ENCODE measurements at places on chromosomes 7 and 10.

GRCh38 chr10:67250686-67251085 lies 324.9 kb downstream of the LRRTM3 start:
- no peak for DNase-seq

GRCh38 chr7:106938803-106939202 lies 73.7 kb downstream of the PIK3CG start:
- no peak for DNase-seq

- DNase-seq = peak; percentile 71
Observed at GRCh38 chr10:133261726-133262325, 14.8 kb downstream of the ADAM8 start.

- peak; percentile 82 for DNase-seq
Observed at GRCh38 chr7:87933953-87934698, at the start of gene ADAM22. TSS of gene ADAM22 (plus strand) at chr7:87934251. CDS start at chr7:87934466, 215 bp downstream.

DNA sequence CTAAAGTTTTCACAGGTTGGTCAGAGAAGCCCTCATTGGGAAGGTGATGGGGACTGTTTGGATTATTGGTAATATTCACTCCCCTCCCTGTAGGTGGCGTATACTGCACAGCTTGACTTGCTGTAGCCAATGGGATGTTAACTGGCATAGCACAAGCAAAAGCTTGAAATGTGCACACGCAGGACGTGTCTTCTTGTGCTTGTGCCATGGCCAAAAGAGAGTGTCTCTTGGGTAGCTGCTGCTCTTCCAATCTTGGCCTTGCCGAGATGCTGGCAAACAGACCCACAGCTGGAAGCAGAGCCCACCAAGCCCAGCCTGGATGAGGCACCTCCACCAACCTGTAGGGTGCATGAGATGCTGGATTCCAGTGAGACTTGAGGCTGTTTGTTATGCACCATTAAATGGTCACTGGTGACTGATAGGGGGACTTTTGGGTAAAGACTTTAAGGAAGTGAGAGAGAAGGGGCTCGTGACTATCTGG lies 266.0 kb downstream of the GRID1 start:
- DNase-seq = peak; percentile 35

- no peak for DNase-seq
Observed at GRCh38 chr10:32348297-32349198, 1.6 kb upstream of the EPC1 start.

GRCh38 chr10:71312811-71313789 lies 6.0 kb upstream of the SLC29A3 start:
- DNase-seq = no peak

GRCh38 chr10:60518745-60519144 lies 129.1 kb upstream of the ANK3 start:
- DNase-seq = no peak

- no peak for DNase-seq
Observed at GRCh38 chr7:6232534-6232933, 39.9 kb downstream of the CYTH3 start.

DNA sequence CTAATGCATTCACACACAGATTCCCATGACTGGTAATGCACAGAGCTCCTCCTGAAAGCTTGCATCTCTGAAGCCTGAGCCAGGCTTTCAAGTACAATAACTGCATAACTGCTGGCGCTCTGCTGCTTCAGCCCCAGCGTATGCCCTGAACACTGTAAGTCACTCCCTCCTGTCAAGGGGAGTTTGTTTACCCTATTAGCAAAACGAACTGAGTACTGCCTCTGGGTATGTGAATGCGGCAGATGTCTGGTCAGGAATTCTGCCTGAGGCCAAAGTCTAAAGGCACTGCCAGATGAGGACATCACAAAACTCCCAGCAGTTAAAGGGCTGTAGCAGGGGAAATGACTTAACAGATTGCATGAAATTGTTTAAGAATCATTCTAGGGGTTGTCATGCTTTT lies 97.7 kb downstream of the NRCAM start:
- no peak for DNase-seq

GRCh38 chr10:82438277-82438676 lies 563.3 kb downstream of the NRG3 start:
- no peak for DNase-seq

GRCh38 chr7:141355032-141355431 lies 196.2 kb upstream of the AGK start:
- no peak for DNase-seq

DNA sequence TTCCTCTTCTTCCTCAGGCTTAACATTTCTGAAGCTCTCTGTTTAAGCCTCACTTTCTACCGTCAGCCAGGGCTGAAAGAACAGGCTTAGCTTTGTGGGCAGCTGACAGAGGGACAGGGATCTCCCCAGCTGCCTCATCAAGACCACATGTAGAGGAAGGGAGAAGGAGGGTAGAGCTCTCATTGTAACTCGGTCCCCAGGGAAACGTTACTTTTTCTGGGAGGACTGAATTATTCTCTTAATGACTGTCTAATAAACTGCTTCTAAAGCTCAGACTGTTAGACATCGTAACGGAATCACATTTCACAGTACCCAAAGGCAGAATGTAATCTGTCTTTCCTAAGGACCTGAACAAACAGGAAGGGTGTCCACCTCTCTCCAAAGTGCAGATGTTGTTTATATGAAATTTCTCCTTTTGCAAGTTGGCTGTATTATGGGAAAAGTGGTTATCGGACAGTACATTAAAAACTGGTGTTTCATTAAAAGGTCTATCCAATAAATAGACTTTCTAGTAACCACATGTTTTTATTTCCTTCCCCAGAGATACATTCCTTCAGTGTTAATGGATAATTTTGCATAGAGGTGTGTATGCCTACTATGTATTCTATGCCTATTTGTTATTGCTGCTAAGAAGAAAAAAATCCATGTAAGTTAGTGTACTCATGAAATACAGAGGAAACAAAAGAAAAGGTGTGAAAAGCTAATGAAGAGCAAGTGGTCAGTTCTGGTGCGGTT lies 144.2 kb downstream of the CTTNBP2 start:
- no peak for DNase-seq

- no peak for DNase-seq
Observed at GRCh38 chr7:120180221-120180620, 92.8 kb upstream of the KCND2 start.

All from T-helper 2 cell (primary cell).